ENCODE measurements at places on chromosomes 6 and 20. TPM values are rescaled to one million over a fixed set of nuclear protein-coding genes. Genes with fewer than 3 reads are reported as not detected.

The TCP11 gene
- total RNA-seq: not detected

The PPP1R16B gene
- 0.57 TPM for total RNA-seq

The KIF25 gene
- total RNA-seq: 0.72 TPM

The PMEPA1 gene
- total RNA-seq: 3.2 TPM

The PROCR gene
- not detected for total RNA-seq

The HLA-DOB gene
- total RNA-seq: 0.28 TPM

The NRN1 gene
- 1.5 TPM for total RNA-seq

The CPNE5 gene
- total RNA-seq: 0.54 TPM

The HLA-DOA gene
- 1.7 TPM for total RNA-seq

The AKAP12 gene
- total RNA-seq: 46.1 TPM

The RAB44 gene
- total RNA-seq: not detected

The CSNK2B gene
- total RNA-seq: 185 TPM

The CST5 gene
- total RNA-seq: not detected

The SERPINB6 gene
- 21.3 TPM for total RNA-seq

The NKAIN4 gene
- 44.0 TPM for total RNA-seq

The FOXQ1 gene
- total RNA-seq: not detected

The BTN1A1 gene
- not detected for total RNA-seq

The EDN1 gene
- not detected for total RNA-seq

The FOXA2 gene
- total RNA-seq: 0.09 TPM

The TUBB1 gene
- total RNA-seq: not detected

The OTOR gene
- not detected for total RNA-seq

The BPI gene
- total RNA-seq: not detected

Measured in neural crest cell (in vitro differentiated cells).